ENCODE measurements at places on chromosomes 2 and 18.
A peak's percentile ranks its signal among the peaks of the same experiment; 100 is the strongest.

GRCh38 chr2:119255760-119256581 lies 32.3 kb downstream of the STEAP3 start:
- peak; percentile 93 for DNase-seq

DNA sequence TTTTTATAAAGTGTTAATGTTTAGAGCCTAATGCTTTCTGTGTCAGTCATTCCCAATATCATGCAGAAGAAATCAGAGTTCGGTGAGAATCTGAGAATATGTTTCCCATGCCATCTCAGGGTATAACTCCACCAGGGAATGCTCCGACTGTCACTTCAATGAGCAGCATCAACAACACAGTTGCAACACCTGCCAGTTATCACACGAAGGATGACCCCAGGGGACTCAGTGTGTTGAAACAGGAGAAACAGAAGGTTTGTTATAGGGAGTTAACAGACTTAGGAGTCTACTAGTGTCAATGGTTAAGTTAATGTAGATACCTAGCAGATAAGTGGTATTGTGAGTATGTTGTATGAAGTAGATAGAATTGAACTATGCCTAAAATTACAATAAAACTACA lies 31.0 kb downstream of the VAPA start:
- DNase-seq = no peak

DNA sequence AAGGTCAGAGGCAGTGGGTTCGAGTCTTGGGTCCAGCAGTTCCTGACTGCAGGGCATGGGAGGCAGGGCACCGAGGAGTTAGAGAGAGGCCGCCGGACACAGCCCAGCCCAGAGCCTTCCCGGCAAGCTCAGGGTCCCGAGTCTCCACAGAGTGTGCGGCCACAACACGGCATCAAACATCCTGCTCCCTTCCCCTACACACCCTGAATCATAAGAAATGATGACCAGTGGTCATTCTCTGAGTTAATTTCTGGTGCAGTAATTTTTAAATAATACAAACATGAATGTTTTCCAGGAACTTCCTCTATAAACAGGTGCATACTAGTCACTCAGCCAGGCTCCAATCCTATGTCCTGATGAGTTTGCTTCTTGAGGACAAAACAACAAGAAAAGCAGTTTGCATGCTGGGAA lies 118.0 kb downstream of the PXDN start:
- DNase-seq = no peak

- DNase-seq = no peak
These were observed 1.6 kb downstream of the CAVIN2 start for GRCh38 chr2:191845248-191845715.

DNA sequence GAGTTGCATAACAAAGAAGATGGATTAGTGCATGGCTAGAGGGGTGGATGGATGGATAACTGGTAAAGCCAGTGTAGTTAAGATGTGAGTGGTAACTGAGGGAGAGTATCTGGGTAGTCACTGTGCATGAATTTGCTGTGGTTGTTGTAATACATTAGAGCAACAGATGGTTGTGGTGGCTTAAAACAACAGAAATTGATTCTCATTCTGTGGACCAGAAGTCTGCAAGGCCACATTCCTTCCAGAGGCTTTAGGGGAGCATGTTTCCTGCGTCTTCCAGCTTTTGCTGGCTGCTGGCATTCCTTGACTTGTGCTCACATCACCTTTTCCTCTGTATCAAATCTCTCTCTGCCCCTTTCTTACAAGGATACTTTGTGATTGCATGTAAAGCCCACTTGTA lies 155.4 kb downstream of the ASB1 start:
- DNase-seq = peak; percentile 54

GRCh38 chr2:78686625-78687153 lies 338.8 kb upstream of the REG3G start:
- DNase-seq = no peak

GRCh38 chr2:235904585-235904931 lies 263.6 kb downstream of the GBX2 start:
- no peak for DNase-seq

- DNase-seq = no peak
These were observed 1.6 kb downstream of the OR6B3 start for GRCh38 chr2:240051697-240052096.

DNA sequence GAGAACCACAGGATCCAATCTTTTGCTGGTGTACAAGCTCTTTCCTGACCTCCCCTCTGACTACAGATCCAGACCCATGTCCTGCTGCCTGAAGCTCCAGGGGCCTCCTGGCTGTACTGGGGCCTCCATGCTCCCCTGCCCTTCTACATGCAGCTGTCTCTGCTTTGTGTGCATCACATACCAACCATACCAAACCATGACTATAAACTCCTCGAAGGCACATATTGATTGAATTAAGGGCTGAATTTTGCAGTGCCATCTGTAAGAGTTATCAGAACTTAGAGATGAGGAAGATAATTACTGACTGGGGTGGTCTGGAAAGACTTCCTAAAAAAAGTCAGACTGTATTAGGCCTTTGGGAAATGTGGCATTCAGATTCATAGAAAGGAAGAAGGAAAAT lies 139.9 kb upstream of the CXCR4 start:
- no peak for DNase-seq

DNA sequence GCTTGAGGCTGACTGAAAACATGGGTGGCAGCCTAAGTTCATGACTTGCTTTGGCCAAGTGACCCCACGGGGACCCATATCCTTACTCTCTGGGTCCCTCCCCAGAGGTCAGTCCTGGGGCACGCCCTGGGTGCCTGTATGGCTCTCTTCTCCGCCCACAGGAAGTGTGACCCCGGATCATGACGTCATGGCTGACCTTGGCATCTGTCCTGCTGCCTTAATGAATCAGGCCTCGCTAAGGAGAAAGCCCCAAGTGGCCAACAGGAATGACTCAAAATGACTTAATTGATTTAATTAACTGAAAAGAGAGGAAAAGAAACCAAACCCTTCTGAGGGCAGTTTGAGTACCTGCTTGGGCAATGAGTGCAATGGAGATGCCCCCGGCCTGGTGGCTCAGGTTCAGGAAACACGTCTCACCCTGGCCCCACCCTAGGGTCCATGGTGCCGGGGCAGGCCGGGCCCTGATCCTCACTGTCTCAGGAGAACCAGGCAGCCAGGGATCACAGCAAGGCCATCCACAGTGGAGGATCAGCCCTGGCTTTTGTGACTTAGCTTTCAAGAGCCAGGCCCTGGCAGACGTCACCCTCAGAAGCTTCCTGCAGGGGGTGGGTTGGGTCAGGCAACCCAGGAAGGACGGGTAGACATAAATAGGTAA lies 112.0 kb downstream of the CYP26B1 start:
- DNase-seq = no peak

DNA sequence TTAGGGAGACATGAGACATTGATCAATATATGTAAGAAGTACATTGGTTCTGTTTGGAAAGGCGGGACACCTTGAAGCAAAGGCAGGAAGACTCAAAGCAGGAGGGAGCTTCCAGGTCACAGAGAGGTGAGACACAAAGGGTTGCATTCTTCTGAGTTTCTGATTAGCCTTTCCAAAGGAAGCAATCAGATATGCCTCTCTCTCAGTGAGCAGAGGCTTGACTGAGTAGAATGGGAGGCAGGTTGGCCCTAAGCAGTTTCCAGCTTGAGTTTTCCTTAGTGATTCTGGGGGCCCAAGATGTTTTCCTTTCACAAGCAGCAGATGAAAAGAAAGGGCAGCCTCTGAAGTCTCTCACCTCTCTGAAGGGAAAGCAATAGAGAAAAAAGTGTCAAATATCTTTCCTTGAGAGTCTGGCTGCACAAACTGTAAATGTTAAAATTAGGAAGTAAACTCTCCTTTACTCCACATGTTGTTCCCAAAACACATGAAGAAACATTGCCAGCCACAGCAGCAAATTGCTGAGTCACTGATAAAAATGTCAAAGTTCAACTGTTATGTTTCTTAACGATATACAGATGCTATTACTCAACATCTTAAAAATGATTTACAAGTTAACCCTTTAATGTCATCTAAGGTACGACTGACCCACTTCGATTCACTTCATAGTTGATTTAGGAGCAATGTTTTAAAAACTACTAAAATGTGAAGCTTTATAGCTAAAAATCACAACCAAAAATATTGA lies 40.3 kb downstream of the CYB5A start:
- peak; percentile 51 for DNase-seq

- DNase-seq = no peak
These were observed 344.4 kb downstream of the SETBP1 start for GRCh38 chr18:45025089-45025450.

DNA sequence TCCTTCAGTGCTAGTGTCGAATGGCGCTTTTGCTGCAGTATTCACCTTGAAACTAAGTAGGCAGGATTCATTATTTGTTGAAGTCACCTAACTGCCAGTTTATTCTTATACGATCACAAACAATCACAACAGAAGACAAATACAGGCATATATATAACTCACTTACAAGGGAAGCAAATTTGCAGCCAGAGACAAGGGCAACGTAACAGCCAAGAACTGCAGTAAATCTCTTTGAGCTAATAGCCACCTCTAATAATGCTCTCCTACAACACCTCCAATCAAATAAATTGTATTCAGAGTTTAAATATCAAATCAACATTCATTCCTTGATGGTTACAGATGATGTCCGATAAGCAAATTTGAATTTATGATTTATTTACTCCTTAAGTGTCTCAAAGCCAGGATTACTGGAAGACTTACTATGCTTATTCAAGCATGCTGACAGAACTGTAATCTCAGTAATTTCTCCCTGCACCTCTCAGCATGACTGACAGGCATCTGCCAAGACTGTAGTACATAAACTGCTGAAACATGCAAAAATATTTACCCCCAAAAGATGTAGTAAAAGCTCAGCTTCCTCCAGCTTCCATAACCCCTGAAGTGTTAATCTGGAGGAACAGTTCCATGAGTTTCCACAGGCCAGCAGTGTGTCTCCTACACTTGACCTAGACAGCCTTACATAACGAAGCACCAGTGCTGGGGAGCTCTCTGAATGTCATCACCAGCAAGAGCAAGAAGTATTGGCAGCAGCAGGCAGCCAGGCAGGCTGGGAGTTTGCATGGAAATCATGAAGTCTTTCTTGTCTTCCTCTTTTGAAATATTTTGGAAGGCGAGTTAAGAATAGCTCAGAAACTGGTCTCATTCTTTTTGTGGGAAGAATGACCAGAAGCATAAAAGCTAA lies 20.9 kb upstream of the SCN1A start:
- no peak for DNase-seq

DNA sequence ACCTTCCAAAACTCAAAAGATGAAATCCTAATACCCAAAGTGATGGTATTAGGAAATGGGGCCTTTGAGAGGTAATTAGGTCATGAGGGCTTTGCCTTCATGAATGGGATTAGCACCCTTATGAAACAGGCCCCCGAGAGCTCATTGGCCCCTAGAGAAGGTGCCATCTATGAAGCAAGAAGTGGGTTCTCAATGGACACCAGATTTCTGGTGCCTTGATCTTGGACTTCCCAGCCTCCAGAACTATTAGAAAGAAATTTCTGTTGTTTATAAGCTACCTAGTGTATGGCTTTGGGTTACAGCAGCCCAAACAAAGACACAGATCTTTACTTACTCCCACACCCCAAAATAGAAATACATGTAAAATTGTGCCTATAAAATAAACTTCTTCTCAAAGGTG lies 45.4 kb downstream of the SOCS6 start:
- DNase-seq = no peak

GRCh38 chr2:15808204-15808910 lies 132.0 kb upstream of the MYCN start:
- DNase-seq = no peak

DNA sequence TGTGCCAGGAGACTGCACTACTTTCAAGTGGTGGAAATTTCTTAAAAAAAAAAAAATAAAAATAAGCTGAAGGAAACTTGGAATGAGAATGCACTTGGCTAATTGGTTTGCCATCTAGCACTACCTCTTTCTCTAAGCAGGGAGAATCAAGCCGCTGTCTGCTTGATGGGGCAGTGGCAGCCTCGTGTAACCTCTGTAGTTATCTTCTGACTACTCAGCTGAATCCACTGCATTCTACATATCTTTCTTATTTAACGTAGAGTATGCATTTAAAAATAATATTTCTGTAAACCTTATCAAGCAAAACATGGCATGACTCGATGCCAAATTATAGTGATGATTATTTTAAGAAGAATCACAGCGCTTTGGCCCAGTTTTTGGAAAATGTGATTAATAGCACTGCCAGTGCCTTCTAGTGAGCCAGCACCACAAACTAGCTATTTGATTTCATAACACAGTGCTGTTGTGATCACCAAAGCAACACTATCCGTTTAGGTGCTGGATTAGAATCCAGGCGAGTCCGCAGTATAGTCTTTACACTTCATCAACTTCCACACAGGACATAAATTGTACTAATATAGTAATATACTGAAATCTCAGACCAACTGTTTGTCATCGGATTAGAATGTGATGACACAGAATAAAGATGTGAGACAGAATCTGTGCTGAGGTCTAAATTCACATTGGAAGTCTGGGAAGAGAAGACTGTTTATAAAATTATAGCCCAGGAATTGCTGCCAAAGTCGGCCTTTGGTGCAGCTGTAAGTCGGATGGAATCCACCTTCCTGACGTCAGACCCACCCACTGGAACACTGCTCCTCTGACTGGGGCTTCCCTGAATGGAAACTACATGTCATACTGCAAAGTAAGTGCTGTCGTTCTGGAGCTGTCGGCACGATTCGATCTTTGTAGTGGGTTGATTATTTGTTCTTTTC lies 136.5 kb upstream of the ETAA1 start:
- DNase-seq = peak; percentile 99

DNA sequence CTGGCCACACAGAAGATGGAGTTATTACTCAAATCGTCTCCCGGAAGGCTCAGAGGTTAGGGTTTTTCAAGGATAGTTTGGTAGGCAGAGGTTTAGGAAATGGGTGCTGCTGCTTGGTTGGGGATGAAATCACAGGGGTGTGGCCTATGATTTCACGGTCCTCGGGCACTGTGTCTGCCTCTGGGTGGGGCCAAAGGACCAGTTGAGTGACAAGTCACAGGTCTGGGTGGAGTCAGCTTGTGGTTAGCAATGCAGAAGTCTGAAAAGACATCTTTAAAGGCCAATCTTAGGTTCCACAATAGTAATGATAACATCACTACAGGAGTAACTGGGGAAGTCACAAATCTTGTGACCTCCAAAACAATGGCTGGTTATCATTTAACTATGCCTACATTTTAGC lies 387.8 kb downstream of the ZNF521 start:
- no peak for DNase-seq

- DNase-seq = peak; percentile 56
These were observed 37.1 kb downstream of the EVA1A start for GRCh38 chr2:75523313-75524275.

All from fibroblast of skin of left biceps (primary cell).